ENCODE measurements at places on chromosomes 13 and 19.

GRCh38 chr13:43026262-43026661 lies 2.9 kb downstream of the DNAJC15 start:
- no peak for DNase-seq

DNA sequence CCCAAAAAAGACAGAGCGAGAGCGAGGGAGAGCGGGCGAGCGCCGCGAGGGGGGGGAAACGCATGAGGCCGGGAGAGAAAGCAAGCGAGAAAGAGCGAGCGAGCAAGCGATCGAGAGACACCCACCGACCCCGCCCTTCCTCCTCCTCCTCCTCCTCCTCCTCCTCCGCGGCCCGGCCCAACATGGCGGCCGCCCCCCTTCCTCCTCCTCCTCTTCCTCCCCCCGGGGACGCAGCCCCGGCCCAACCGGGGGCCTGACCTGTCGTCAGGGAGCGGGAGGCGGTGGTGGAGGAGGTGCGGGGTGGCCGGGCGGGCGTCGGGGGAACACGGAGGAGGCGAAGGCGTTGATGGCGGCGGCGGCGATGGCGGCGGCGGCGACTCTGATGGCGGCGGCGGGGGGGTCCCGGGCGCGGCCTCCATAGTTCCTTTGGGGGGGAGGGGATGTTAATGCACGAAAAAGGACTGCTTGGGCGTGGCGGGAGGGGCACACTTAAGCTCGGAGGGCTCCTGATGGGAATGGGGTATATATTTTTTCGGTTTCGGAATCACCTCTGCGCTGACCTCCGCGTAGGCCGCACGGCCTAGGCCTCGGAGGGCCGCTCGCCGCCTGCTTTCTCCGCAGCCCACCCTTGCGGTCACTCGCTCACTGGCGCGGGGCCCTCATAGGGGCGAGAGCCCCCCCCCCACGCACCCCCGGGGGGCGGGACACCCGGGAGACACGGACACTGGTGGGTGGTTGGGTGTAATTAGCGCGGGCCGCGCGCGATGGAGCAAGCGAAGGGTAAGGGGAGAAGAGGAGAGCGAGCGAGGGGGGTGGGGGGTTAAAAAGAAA lies 1.2 kb downstream of the ZC3H4 start:
- peak; percentile 90 for DNase-seq

DNA sequence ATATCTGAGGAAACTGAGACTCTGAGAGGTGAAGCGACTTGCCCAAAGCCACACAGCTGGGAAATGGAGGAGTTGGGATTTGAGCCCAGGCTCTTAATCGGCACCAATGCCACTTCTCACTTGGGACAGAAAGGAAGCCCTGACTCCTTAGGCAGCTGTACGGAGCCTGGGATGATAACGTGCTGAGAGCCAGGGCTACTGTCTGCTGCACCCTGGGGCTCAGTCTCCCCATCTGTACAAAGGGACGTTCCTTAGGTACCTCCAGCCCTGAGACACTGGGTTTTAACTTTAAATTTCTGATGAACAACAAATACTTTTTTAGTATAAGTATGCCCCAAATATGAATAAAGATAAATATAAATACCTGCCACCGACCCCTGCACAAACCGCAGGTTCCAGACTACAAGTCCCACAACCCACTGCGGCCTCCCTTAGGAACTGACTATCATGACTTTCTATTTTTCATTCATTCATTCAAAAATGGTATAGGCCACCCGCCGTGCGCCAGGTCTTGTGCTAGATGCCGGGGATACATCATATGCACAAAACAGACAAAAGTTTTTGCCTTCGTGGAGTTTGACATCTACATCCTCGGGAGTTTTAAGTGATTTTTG lies 776 bp upstream of the NCLN start:
- no peak for DNase-seq

- peak; percentile 65 for DNase-seq
Observed at GRCh38 chr13:43390619-43391018, 367.2 kb downstream of the DNAJC15 start.

DNA sequence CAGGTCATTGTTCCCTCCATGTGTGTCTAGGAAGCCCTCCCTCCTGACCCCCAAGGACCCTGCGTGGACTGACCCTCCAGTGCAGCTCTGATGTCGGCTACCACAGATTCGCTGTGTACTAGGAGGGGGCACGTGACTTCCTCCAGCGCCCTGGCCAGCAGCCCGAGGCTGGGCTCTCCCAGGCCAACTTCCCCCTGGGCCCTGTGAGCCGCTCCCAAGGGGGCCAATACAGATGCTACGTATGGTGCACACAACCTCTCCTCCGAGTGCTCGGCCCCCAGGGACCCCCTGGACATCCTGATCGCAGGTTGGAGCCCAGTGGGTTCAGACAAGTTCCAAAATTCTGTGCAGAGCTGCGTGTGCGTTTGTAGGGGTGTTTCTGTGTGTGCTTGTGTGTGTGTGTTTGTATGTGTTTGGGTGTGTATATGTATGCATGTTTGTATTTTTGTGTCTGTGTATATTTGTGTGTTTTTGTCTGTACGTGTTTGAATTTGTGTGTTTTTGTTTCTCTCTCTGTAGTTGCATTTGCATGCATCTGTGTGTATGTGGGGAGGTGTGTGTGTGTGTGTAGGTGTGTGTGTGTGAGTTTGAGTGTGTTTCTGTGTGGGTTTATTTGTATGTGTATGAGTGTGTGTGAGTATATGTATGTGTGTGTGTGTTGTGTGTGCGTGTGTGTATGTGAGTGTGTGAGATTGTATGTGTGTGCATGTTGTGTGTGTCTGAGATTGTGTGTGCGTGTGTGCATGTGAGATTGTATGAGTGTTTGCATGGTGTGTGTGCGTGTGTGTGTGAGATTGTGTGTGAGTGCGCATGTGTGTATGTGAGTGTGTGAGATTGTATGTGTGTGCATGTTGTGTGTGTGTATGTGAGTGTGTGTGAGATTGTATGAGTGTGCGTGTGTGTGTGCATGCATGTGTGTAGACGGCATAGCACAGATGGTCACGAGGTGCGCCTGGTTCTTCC lies 21.4 kb upstream of the LILRA2 start:
- DNase-seq = peak; percentile 31

GRCh38 chr13:20351281-20352022 lies 119.3 kb upstream of the GJB6 start:
- no peak for DNase-seq

DNA sequence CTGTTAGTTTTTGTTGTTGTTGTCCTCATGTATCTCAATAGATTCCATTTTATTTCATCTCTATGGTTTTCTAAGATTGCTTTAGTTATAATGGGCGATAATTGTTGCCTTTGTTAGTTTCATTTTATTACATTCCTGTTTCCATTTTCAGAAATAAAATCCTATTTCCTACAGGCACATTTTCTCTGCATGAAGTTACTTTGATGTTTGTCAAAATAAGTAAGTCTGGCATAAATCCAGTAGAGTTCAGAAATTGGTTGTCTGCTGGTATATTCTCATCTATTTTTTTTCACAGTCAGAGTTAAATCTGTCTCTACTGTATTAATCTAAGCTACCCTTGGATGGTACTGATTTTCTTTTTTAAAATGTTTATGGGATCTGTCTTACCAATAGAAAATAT lies 204.1 kb downstream of the MYO16 start:
- no peak for DNase-seq

DNA sequence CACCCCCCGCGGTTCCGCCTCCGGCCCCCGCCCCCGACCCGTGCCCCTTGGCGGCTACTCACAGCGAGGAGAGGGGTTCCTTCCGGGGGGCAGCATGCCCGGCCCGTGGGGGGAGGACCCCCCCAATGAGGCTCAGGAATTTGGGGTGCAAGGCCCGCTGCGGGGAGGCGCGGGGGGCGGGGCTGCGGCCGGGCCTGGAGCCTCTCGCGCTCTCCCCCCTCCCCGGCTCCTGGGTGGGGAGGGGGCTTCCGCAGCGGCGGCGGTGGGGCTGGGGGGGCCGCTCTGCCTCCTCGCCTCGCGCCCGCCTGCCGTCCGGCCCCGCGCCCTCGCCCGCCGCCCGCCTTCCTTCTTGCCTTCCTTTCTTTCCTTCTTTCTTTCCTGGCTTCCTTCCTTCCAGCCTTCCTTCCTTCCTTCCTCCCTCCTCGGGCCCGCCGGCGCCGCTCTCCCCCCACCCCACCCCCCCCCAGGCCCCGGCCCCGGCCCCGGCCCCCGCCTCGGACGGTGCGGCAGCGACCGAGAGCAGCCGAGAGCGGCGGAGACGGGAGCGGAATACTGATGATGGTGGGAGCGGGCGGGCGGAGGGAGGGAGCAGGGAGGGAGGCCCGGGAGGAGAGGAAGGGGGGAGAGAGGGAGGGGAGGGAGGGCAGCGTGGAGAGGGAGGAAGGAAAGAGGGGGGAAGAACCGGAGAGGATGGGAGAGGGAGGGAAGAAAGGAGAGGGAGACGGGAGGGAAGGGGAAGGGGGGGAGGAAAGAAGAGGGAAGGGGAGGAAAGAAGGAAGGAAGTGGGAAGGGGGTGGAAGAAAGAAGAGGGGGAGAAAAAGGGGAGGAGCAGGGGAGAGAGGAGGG lies at the start of gene LRRC4B:
Gene LRRC4B, minus strand, starts transcription at position 554 of the 846 bp plus-strand sequence. CDS start 19,597 bp downstream, outside the sequence.
- no peak for DNase-seq

DNA sequence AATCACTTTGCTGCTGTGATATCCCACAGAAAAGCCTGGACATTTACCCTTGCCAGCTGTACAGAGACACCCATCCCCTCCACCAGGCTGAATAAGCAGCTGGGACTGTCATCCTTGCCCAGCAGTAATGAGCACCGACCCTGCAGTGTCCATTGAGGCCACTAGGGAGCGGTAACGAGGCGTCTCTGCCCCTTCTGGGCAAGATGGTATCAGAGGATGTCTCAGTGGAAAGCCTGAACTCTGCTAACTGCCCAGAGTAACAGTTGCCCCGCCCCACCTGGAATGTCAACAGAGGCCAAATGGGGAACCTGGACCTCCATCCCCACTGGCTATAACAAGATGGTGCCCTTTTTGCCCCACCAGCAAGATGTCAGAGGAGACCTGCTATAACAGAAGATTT lies 22.8 kb upstream of the CEACAM20 start:
- peak; percentile 47 for DNase-seq

- no peak for DNase-seq
Observed at GRCh38 chr13:51618626-51619025, 34.4 kb downstream of the WDFY2 start.

DNA sequence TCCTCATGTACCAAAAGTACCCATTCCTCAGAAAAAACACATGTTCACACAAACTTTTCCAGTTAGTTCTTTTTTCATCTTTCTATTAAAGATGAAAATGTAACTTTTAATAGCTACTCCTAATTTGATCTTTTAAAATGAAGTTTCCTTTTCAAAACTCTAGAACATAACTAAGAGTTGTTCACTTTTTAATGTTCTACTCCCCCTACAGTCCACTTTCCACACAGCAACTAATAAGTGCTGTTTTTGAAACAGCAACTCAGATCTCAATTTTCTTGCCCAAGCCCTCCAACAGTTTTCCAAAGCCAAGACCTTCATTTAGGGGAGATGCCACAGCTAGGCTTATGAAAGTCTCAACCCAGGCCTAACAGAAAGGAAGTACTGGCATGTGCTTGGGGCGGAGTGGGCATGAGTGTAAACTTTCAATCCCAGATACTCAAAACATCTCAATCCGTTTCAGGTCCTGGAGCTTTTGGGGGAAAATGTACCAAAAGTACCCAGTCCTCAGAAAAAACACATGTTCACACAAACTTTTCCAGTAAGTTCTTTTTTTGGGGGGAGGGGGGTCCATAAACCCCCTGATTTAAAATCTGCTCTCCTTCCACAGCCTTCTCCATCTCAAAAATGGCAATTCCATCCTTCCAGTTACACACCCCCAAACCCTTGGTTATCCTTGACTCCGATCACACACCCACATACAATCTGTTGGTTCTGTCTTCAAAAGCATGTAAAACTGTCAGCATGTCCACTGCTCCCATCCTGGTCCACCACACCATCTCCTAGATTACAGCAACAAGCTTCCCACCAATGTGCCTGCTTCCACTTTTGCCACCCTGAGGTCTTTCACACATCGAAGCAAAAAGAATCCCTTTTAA lies 2.0 kb downstream of the FBL start:
- peak; percentile 70 for DNase-seq

- DNase-seq = no peak
Observed at GRCh38 chr19:29375429-29376119, 150.2 kb upstream of the VSTM2B start.

- DNase-seq = no peak
Observed at GRCh38 chr13:44249431-44249836, 124.2 kb upstream of the SERP2 start.

- DNase-seq = no peak
Observed at GRCh38 chr13:83563499-83563898, 318.8 kb downstream of the SLITRK1 start.

- DNase-seq = no peak
Observed at GRCh38 chr19:35341006-35341405, 6.7 kb upstream of the FFAR1 start.

- no peak for DNase-seq
Observed at GRCh38 chr13:111115061-111115964, at the start of gene ARHGEF7. TSS of gene ARHGEF7 (plus strand) at chr13:111115310. CDS start at chr13:111115527, 217 bp downstream.

Data from inflammatory macrophage treated with lipopolysaccharide for 4 hours (primary cell).